Epithelial cell of alveolus of lung (primary cell): ENCODE measurements at places on chromosomes 16 and 17. TPM values are rescaled to one million over a fixed set of nuclear protein-coding genes. Genes with fewer than 3 reads are reported as not detected.

Gene LLGL2
- 0.64 and 1.2 TPM in 2 replicates for total RNA-seq

Gene KIF19
- total RNA-seq = 0.26 and 0.56 TPM in 2 replicates

Gene POLG2
- total RNA-seq = 2.7 and 10.1 TPM in 2 replicates

Gene FBXW10
- total RNA-seq = not detected in 2 replicates

Gene ZFP3
- 1.0 and 1.3 TPM in 2 replicates for total RNA-seq

Gene ABCC12
- not detected in 2 replicates for total RNA-seq

Gene TBC1D3B
- 1.9 TPM in 1 of 2 replicates, not detected in the other for total RNA-seq

Gene CIBAR2
- total RNA-seq = not detected in 2 replicates

Gene SRL
- total RNA-seq = 1.0 TPM in 1 of 2 replicates, not detected in the other

Gene PSMB3
- total RNA-seq = 199 and 334 TPM in 2 replicates

Gene FBF1
- total RNA-seq = 4.4 and 7.1 TPM in 2 replicates

Gene TNFRSF17
- total RNA-seq = not detected in 2 replicates

Gene DRC3
- total RNA-seq = 0.40 and 1.4 TPM in 2 replicates

Gene DPH1
- 23.9 and 28.1 TPM in 2 replicates for total RNA-seq

Gene TOM1L1
- total RNA-seq = 17.5 and 20.7 TPM in 2 replicates
